CD4-positive, alpha-beta T cell treated with Interleukin-12 subunit alpha and Interleukin-12 subunit beta, for 1 hour (primary cell): ENCODE measurements at places on chromosomes 4 and X.

- DNase-seq, result no peak
These were observed 713 bp downstream of the PLXNB3 start for GRCh38 chrX:153764786-153765137.

DNA sequence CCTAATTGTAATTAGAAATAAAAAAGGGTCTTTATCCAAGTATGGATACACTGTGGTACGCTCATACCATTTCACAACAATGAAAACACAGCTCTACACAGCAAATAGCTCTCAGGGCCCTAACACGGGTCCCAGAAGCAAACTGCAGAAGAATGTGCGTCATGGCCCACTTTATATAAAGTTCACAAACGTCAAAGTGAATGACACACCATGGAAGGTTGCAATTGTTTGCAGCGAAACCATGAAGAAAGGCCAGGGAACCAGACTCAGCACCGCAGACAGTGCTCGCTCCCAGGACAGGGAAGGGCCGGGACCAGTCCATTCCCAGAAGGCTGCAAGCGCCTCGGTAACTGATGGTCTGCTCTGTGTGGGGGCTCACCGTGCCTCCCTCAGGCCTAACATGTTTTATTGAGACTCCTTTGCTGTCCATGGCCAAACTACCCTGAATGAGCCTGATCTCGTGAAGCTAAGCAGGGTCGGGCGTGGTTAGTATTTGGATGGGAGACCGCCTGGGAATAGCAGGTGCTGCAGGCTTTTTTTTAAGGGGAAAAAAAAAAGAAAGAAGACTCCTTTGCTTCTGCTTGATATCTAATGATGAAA is 47.8 kb downstream of the ACOX3 start:
- DNase-seq, result no peak

DNA sequence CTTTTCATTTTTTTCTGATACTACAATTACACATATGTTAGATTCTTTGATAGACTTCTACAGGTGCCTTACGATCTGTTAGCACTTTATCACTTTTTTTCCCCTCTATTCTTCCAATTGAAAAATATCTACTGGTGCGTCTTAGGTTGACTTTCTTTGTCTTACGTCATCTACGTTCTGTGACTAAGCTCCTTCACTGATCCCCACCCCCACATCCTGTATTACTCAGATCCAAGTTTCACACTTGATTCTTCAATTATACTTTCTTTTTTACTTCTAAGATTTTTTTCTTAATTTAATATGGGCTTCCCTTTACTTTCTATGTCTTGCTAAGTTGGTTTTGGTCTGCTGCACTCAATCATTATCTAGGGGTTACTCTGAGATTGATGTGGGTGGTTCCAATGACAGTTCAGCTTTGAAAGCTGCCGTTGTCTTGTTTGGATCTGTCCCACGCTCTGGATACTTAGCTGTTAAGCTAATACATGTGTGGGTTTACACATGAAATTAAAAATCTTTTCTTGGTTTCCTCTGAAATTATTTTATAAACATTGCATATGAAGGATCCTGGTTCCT is 1321.1 kb downstream of the RAPGEF2 start:
- no peak for DNase-seq

- no peak for DNase-seq
These were observed 71.9 kb downstream of the MAGEB17 start for GRCh38 chrX:16239211-16239610.

GRCh38 chr4:155703486-155704247 is 37.0 kb downstream of the GUCY1A1 start:
- DNase-seq, result no peak

GRCh38 chrX:66638591-66639500 is at the start of gene EDA2R:
TSS of gene EDA2R (minus strand) at chrX:66639078. CDS start at chrX:66616020, 23,058 bp downstream.
- peak; percentile 34 for DNase-seq

GRCh38 chr4:76601791-76602190 is 166.8 kb downstream of the SHROOM3 start:
- no peak for DNase-seq

DNA sequence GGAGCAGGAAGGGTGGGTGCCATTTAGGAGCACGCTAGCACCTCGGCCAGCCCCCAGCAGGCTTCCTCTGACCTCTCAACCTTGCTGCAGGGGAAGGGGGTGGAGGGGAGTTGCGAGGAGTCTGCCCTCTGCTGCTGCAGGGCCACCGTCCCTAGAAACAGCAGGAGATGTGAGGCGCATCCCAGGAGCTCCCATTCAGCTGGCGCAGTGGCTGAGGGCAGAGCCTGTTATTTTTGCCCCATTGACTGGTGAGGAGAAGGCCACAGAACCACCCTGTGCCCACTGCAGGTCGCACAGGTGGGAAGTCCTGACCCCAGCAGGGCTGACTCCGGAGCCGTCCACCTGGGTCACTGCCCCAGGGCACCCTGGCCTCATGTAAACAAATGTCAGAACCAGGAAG is 8.0 kb downstream of the PDE6B start:
- DNase-seq, result no peak

GRCh38 chr4:154818230-154818629 is 37.2 kb downstream of the RBM46 start:
- no peak for DNase-seq

GRCh38 chr4:24930151-24930550 is 17.3 kb upstream of the CCDC149 start:
- DNase-seq, result no peak

DNA sequence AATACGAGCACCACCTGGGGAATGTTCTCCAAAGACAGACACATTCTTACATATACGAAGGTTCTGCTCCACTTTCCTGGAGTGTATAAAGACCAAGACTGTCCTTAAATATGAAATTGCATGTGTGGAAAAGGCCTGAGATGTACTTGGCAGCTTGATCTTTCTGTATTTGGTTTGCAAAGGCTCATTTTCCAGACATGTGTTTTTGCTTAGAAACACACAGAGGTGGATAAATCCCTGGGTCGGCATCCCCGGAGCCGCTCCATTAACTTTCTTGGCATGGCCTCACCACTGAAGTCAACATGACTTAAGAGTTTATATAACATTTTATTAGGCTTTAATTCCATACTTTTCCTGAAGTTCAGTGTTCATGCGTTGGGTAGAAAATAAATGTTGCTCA is 239.4 kb downstream of the LDB2 start:
- DNase-seq, result no peak
